ENCODE measurements at places on chromosomes 4 and X.
A peak's percentile ranks its signal among the peaks of the same experiment; 100 is the strongest.

- no peak for DNase-seq
Observed at GRCh38 chrX:24619647-24620046, 27.5 kb downstream of the PCYT1B start.

DNA sequence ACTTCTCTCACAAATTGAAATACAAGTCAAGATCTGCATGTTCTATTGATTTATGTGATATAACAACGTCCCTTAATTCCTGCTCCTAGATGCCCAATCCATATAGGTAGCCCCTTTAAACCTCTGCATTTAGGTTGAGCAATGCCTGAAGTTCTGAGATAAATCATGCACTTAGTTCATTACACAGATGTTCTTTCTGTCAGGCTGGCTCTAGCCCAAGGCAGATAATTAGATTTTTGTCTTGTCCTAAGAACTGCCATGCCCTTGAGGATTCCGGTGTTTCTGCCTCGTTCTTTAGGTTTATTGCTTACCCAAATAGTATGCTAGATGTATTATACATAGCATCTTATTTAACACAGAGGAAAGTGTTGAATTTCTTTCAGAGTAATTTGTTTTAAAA, 143.1 kb downstream of the TRAM1L1 start:
- no peak for DNase-seq

GRCh38 chrX:147978931-147979330, 2.2 kb upstream of the FMR1NB start:
- no peak for DNase-seq

DNA sequence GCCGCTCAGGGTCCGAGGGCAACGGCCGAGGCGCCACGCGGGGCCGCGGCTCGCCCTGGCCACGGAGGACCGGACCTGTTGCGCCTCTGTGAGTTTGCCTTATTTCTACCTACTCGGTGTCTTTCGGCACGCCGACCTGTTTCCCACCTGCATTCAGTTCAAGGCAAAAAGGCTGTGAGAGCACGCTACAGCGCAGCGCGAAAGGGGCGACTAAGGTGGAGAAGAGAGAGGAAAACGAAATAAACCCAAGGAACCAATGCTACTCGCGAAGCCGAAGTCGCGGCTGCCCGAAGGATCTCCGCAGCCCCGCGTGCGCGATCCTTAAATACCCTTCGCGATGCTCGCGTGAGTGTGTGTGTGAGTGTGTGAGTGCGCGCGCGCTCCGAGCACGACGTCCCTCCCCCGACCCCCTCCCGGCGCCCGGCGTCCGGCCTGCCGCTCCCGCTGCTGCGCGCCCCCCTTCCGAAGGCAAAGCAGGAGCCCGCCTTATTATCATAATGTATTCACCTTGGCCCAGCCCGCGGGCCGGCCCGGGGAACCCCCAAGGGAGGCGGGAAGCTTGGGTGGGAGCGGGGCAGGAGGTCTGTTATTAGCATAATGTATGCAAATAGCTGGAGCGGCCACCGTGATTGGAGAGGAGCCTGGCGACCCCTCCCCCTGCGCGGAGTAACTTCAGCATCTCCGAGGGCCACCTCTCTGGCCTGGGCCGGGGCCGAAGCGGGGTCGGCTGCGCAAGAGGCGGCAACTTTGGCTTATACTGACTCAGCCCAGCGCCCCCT, at the start of gene COL25A1:
TSS of gene COL25A1 (minus strand) at position 298 of the 779 bp plus-strand sequence.
- DNase-seq = peak; percentile 40

DNA sequence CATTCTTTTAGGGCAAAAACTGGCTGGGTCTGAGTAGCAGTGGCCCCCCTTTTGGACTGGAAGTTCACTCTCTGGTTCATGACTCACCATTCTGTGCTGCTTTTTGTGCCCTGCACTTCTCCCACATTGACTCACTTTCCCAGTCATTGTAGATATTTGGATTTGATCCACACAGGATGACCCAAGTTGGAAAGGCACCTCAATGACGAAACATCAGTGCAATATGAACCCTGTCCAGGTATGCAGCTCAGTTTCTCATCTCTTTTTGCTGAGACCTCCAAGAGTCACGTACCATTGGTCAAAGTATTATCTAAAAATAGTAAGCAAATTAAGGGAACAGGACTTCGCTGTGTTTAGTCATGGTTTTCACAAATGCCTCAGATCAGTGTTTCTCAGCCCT, 92.7 kb downstream of the CBLL2 start:
- no peak for DNase-seq

DNA sequence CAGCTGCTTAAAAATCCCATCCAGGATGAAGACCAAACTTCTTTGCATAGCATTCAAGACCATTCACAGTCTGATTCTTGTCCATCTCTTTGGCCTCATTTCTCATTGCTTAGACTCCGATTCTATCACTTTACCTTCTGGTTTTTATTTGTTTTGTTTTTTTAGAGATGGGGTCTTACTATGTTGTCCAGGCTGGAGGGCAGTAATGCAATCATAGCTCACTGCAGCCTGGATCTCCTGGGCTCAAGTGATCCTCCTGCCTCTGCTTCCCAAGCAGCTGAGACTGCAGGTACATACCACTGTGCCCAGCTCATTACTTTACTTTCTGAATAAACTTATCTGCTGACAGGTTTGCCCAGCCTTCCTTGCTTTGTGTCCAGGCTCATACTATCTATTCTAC, 152.8 kb downstream of the TMEM164 start:
- no peak for DNase-seq

GRCh38 chr4:118112117-118113046, 78.1 kb downstream of the NDST3 start:
- no peak for DNase-seq

DNA sequence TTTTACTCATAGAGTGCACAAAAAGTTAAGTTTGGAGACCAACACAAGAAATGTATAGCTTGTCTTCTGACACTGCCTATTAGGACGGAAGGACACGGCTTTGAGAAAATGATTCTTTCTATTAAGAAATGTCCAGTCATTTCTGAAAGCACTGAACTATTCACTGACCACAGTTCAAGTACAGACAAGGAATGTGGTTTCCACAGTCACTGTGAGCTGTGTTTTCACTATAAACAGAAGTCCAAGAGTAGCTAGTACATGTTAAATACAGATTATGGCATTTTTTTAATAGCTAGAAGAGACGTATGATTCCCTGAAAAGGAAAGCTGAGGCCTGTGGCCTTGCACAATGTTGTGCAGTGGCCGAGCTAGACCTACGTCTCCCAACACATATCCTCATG, 115.1 kb upstream of the GPM6A start:
- DNase-seq = no peak

DNA sequence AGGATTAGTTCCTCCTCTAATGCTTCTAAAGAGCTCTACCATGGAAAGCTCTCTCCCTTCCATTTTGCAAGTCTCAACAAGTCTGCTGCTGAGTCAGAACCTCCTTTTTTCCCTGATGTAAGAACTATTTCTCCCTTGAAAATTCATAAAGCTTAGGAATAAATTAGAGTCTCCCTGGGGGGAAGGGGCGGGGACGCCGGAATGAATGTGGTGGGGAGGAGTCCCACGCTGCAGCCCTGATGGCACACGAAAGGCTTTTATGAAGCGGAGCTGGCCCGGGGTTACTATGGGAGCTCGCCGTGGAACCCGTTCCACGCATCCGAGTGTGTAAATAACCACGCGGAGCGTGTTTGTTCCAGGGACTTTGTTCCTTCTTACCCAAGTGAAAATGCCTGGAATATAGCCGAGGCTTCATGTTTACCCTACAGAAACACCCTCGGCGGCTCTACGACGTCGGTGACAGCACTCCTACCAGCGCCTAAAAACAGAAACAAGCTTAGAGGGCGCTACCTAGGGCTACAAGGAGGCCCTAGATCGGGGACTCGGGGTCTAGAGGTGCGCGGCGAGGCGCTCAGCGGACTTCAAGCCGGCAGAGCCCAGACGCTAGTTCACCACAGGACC, 923 bp upstream of the CPEB2 start:
- DNase-seq = peak; percentile 38

DNA sequence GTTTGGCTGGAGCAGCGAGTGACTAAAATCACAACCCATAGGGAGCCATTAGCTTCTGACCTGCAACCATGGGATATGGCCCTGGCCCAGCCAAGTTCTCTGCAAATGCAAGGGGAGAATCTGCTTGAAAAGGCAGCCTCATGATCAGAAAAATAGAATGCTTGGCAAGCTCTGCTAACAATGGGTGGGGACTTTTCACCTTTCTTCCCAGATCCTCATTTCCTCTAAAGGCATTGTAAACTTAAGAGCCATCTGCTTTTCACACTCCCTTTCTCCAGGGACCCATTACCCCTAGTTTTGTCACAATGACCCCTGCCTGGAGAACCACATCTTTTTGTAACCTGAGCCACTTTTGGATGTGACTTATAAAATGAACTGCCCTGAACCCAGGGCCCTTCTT, 104.3 kb downstream of the PARM1 start:
- no peak for DNase-seq

DNA sequence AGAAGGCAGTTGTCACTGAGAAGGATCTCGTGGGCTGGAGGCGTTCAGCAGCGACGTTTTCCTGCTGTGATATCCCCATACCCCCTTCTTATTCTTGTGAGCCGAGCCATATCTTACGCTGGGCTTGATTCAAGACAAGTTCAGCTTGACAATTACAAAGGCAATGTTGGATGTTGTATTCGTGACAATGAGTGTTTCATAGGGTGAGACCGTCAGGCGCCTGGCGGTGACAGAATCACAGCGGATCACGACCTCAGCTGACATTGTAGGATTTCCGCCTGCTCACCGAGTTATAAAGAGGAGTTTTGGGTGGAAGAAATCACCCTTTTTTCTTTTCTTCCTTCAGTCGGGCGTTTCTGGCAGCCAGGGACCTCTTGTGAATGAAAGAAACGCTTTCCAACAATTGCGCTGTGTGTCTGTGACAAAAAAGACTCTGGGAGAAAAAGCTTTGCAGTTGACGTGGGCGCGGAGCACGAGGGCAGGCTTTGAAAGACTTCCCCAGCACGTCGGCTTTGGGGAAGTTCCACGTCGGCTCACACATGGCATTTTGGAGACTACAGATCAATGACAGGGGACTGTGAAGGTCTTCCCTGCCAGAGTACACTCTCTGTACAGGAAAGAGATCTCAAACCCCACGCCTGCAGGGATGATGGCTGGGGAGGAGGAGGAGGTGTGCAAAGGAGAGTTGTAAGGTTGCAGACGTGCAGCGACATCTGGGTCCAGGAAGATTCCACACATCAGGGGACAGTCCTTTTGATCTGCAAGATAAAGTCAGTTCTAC, 135.4 kb downstream of the CRLF2 start:
- no peak for DNase-seq

- DNase-seq = no peak
Observed at GRCh38 chr4:26490111-26490959, at the start of gene CCKAR. TSS of gene CCKAR (minus strand) at chr4:26490484. CDS start at chr4:26490267, 217 bp downstream.

DNA sequence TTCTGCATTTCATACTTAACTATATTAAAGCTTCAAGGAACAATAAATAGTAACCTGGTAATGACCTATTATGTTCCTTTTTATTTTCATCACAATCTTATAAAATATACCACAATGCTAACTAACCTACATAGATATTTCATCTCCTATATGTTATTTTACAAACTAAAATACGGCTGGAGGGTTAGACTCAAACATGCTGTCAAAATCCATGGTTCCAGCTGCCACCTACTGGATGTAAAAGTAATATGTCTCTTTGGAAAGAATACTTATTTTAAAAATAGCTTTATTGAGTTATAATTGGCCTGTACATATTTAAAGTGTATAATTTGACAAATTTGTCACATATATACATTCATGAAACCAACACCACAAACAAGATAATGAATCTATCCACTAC, 15.0 kb downstream of the RGN start:
- no peak for DNase-seq

DNA sequence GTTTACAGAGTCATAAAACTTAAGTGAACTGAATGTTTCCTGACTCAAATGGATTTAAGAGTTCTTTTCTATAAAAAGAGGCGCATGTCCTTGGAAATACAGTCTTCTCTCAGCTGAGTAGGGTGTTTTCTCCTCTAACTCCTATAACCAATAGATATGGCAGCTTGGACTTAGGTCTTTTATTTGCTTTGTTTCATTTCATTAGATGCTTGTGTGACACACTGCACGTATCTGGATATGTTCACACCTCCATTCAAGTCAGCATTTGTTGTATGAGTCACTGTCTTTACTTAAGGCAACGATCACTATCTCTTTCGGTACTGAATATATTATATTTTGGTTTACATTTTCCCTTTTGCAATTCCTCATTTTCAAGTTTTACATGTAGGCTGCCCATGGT, 136.6 kb downstream of the ARSF start:
- no peak for DNase-seq

DNA sequence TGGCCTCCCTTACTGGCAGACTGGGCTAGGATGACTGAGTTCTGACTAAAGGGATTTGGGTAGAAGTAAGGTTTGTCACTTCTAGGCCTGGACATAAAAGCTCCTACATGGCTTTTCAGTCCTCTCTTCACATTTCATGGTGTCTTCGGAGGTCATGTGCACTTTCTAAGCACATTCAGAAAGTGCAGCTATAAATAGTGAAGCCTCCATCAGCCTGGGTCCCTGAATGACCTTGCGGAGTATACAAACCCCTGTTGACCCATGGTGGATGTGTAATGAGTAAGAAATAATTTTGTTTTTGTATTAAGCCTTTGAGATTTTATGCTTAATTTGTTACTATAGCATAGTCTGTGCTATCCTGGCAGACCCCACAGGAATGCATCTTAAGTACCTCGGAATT, 154.0 kb downstream of the STOX2 start:
- DNase-seq = no peak

- no peak for DNase-seq
Observed at GRCh38 chr4:38815885-38816782, 11.5 kb upstream of the TLR1 start.

- DNase-seq = no peak
Observed at GRCh38 chrX:129784371-129784770, 4.6 kb downstream of the SASH3 start.

DNA sequence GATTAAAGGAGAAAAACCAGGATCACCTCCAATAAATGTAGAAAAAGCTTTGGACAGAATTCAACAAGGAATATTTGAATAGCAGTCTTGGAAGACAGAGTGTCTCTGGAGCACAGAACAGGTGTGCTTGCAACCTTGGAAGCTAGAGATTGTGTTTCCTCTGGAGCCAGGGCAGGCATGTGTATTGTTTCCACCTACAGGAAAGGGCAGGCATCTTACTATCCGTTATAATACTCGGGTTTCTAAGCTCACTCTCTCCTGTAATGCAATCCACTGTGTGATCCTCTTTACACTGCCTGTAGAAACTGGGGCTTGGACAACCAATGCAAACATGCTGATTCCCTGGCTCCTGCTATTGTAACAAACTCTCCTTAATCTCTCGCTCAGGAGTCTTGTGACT, 14.4 kb downstream of the CCDC110 start:
- DNase-seq = no peak

GRCh38 chr4:71189471-71189870, 149.3 kb upstream of the SLC4A4 start:
- DNase-seq = no peak

- peak; percentile 21 for DNase-seq
Observed at GRCh38 chrX:70262952-70263567, 3.1 kb upstream of the P2RY4 start.

All from activated CD8-positive, alpha-beta memory T cell treated with anti-CD3 and anti-CD28 coated beads, Interleukin-2, amount 50 U/mL, for 4 hours (primary cell).